NCI-H1436 treated with DMSO at 0.1 percent for 48 hours (cell line): ENCODE measurements at places on chromosomes 2 and 18.

DNA sequence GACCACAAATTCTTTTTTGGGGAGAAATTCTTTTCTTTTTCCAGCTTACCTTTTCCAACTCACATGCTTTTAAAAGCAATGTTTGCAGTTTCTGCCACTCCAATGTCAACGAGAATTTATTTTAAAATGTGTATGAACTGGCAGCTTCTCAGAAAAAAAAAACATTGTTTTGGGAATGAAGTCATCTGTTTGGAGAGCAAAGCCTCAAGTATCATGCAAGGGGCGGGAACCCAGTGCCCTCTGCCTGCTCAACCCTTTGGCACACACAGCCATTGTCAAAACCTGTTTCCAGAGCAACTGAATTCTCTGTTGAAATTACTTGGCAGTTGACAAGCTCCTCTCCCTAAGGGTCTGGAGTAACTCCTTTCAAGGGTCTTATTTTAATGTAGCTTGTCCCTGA lies 128.5 kb downstream of the QPCT start:
- no peak for DNase-seq

DNA sequence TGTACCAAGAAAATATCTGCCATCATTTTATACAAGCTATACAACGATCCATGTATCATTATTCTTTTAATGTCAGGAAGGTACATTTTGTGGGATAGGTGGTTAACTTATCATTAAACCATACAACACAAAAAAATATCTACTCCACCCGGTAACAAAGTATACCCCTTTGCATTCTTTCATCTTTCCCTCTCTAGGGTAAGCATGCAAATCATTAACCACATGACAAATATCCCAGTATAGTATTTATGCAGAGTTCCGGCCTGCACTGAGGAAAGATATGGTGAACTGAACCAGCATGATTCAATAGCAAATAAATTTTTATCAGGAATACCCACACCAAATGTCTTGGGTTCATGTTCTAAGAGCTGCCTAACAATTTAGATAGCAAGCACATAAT lies 22.5 kb upstream of the SULT1C2 start:
- no peak for DNase-seq

DNA sequence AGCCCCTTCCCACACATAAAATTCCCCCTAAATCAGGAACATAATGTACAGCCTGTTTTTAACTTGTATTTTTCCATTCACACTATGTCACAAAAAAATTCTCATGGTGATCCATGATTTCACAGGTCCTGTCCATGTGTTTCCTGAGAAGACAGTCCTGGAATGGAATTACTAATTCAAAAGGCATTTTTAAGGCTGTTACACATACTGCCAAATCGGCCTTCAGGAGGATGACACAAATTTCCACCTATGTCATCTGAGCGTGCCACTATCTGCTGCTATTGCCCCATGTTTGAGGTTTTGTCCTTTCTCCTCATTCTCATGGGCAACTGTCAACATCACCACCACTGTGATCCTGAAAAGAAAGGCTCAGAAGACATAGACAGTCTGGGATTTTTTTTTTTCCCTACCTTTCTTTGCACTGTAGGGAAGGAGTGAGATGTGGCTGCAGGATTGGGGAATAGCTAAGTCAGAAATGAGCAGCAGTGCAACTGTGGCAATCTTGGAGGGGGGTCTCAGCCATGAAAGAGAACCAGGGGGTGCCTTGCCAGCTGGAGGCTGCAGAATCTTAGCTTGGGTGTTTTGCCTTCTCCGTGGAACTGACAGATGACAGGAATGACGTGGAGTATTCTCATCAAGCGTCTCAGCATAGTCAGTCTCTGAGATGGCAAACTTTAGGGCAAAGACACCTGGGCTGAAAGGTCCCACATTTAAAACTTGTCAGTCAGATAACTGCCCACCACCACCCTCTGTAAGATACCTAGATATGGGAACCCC lies 73.4 kb downstream of the MARCHF4 start:
- no peak for DNase-seq

DNA sequence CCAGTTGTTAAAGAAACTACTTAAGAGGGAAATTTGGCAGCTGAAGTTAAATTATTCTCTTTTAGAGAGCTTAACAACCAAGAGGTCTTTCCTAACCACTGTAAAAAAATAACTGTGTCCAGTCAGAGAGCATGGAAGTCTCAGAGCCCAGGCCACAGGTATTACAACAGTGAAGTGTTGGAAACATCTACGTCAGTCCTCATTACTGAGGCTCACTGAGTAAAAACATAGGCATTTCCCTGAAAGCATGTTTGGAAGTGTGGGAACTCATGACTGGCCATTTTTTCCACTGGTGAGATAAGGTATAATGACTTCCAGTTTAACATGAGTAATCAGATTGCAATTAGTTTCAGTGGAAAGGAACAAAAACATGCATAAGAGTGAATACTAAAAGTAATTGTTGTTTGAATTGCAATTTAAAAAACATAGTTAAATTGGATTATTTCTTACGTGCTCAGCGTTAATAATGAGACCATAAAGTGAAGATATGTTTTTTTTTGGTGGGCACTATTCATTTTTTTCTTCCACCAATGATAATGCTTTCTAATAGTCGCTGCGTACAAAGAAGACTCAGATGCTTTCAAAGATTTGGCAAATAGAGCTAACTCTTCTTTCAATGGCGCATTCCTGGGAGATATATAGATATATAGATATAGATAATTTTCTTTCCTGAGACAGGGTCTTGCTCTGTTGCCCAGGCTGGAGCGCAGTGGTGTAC lies 60.8 kb downstream of the EFEMP1 start:
- no peak for DNase-seq

GRCh38 chr18:78947291-78947690 lies 32.3 kb upstream of the SALL3 start:
- no peak for DNase-seq
